ENCODE measurements at places on chromosomes 5 and 9.

GRCh38 chr9:27485158-27485557 is 38.9 kb upstream of the IFNK start:
- DNase-seq = no peak

- DNase-seq = no peak
Observed at GRCh38 chr5:144800169-144800568, 629.5 kb downstream of the KCTD16 start.

DNA sequence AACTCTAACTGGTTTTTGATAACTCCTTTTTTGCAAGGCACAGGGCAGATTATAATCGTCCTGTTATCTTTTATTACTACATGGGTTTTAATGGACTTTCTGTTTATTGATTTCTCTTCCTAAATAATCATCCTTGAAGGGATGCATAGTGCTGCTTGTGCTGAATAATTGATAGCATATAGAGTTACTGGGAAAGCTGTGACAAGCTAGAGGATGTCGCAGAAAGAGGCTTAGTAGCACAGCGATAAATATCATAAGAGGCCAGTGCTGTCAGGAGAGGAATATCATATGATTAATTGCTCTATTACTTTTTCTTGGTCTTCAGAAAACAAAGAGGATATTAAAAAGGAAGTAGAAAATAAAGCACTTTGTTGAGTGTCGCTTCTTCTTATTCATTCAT is 1007.1 kb upstream of the ACO1 start:
- no peak for DNase-seq

DNA sequence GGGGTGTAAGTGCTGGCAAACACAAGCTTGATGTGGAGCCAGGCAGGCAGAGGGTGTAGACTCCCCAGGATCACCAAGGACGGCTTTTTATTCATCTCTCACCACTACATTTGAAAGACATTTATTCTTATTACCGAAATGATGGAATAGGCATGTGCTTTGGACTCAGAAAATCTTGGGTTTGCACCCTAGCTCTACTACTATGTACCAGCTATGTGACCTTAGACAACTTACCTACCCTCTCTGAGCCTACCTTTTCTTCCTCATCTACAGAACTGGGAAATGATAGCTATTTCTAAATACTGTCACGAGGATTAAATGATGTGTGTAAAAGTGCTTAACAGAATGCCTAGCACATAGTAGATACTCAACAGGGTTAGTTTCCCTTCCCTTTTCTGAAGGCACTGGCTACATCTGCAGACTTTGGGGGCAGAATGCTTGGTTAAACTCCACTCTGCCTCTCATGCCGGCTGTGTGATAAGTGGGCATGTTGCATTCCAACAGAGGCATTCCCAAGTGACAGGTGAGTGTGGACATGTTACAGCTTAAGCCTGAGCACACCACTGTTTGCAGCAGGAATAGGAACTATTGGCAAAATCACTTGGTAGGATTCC is 94.8 kb downstream of the SLC1A3 start:
- DNase-seq = no peak

- DNase-seq = peak; percentile 3
Observed at GRCh38 chr9:27292659-27293405, 4.1 kb downstream of the EQTN start.

- peak; percentile 86 for DNase-seq
Observed at GRCh38 chr5:128538250-128539037, 399 bp upstream of the FBN2 start.

GRCh38 chr5:169213479-169213878 is 87.5 kb downstream of the SLIT3 start:
- no peak for DNase-seq

- DNase-seq = peak; percentile 90
Observed at GRCh38 chr9:130689937-130690700, 3.5 kb upstream of the EXOSC2 start.

GRCh38 chr9:101119206-101119819 is 90.8 kb downstream of the PLPPR1 start:
- DNase-seq = peak; percentile 55

DNA sequence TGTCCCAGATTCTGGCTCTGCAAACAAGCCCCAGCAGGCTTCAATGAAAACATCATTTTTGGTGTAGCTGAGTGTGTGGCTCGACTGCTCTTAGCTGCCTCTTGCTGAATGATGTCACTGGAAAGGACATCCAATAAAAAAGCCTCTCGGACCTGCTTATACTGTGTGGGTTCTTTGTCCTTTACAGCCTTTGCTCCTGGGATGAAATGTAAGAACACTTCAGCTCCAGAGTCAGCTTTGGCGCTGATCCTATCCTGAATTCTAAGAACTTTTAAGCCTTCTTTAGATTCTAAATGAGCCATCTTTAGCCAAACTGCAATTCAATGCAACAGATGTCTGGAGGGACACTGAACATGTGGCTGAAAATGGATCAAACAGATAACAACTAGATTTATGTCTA is 404.6 kb upstream of the C9orf72 start:
- DNase-seq = no peak

Data from SK-N-DZ (cell line).